CD4-positive, CD25-positive, alpha-beta regulatory T cell (primary cell): ENCODE measurements at places on chromosomes 3 and 15. TPM values are rescaled to one million over a fixed set of nuclear protein-coding genes. Genes with fewer than 3 reads are reported as not detected.

GRCh38 chr15:63264688-63265293 lies 12.6 kb upstream of the APH1B start:
- no peaks in the 10 kb centered on the region for H3K27me3 ChIP-seq
- no peak overlapping the region for H3K27ac ChIP-seq
- no peak for DNase-seq
- no peak overlapping the region for H3K4me3 ChIP-seq
- no peaks in the 10 kb centered on the region for H3K4me1 ChIP-seq

- H3K27ac ChIP-seq, result no peak overlapping the region
- H3K27me3 ChIP-seq, result no peaks in the 10 kb centered on the region
- no peak for DNase-seq
- H3K36me3 ChIP-seq, result no peaks in the 10 kb centered on the region
These were observed 149.3 kb upstream of the ATP11B start for GRCh38 chr3:182644013-182644412.

DNA sequence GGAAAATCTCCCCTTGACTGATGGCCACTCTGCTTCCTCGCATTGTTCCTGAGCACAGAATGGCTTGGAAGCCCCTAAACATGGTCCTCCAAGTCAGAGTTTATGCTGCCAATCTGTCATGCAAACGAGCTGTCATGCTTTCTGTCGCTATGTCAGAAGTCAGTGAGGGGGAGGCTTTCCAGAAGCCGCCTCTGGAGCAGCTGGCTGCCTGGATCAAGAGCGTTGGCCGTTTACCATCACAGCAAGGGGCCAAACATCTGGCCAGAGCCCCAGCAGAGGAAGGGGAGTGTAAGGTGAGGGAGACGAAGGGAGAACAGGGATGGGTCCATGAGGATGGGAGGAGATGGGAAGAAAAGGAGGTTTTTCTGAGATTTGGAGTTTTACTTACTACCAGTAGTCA lies 372.6 kb upstream of the NR2F2 start:
- H3K27me3 ChIP-seq, result no peaks in the 10 kb centered on the region
- H3K27ac ChIP-seq, result no peak overlapping the region
- H3K4me1 ChIP-seq, result no peaks in the 10 kb centered on the region
- no peak overlapping the region for H3K4me3 ChIP-seq
- H3K36me3 ChIP-seq, result no peaks in the 10 kb centered on the region

DNA sequence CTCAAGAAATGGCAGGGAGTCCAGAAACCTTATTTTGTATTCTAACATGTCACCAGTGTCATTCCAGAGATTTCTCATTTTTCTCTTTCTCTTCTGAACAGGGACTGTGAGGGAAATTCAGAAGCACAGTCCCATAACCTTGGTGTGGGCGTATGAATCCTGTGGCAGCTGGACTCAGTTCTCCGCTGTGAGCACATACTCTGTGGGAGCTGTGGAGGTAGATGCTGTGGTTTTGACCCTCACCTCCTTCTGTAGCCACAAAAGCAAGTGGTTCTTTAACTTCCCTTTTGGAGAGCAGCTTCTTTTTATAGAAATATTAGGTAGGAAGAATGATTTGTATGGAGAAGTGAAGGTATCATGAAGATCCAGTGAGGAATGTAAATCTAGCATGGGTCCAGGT lies 13.4 kb downstream of the TMEM207 start:
- H3K4me3 ChIP-seq, result no peak overlapping the region
- H3K4me1 ChIP-seq, result no peaks in the 10 kb centered on the region
- H3K36me3 ChIP-seq, result no peaks in the 10 kb centered on the region
- DNase-seq, result no peak

The OR5H14 gene
- polyA plus RNA-seq, result not detected

The ZNF620 gene
- 2.9 TPM for polyA plus RNA-seq

GRCh38 chr15:31352911-31353811 lies 26.5 kb downstream of the KLF13 start:
- peaks cover 24% of the 10 kb centered on the region for H3K36me3 ChIP-seq
- no peaks in the 10 kb centered on the region for H3K27me3 ChIP-seq
- peaks cover 100% of the 10 kb centered on the region for H3K4me1 ChIP-seq
- H3K27ac ChIP-seq, result peak overlapping the region; percentile 98
- peak; percentile 56 for DNase-seq

- no peak overlapping the region for H3K4me3 ChIP-seq
- no peaks in the 10 kb centered on the region for H3K27me3 ChIP-seq
These were observed 561 bp upstream of the OSTN start for GRCh38 chr3:191198480-191198879.

DNA sequence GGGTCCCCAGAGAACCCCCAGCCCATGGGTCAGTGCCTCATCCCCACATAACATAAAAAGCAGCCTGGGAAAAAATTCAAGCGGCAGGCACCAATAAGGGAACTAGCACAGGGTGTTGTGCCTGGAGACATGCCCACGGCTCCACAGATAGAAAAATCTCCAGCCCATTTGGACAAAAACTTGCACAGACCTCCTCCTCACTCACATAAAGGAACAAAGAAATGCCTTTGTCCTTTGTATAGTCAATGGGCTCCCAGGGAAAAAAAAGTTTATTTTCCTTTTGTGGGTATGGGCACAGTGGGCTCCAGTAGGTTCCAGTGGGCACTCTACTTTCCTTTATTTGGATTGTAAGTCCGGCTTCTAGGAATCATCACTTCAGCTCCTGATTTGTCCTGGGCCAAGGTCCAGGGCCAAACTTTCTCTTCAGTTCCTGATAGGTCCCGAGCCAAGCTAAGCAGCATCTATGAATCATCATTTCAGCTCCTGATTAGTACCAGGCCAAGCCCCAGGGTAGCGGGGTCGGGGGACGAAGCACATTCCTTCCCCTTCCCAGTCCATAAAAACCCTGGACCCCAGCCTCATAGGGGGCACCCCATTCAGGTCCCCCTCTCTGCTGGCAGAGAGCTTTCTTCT lies 1.6 kb upstream of the DNAH12 start:
- no peak for DNase-seq
- no peaks in the 10 kb centered on the region for H3K36me3 ChIP-seq
- no peak overlapping the region for H3K4me3 ChIP-seq
- H3K27ac ChIP-seq, result no peak overlapping the region
- peaks cover 3% of the 10 kb centered on the region for H3K27me3 ChIP-seq

The AADACL2 gene
- polyA plus RNA-seq, result not detected

DNA sequence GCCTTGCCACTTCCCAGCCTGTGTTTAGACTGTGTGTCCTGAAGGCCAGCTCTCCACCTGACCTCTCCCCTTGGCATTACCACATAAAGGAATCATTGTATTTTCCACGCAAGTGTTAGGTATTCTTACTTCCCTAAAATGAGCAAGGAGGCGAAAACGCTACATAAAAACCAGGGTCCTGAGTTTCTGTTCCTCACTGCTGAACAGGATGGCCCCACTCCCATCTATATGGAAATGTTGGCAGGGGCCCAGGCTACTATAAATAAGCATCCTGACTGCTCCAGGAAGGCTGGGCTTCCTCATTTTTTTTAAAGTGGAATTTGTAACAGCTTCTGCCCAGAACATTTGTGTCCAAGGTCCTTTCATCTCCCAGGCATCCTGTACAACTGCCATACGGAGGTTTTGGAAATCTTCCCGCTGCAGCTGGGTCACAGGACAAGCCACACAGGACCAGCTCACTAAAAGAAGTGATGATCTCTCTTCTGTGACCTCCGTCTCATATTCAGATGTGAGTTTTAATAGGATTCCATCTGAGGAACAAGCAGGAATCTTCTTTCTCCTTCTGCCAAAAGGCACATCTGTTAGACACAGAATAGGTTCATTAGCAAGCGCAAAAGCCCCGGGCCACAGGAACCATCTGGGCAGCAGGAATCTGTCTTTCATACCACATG lies 56.4 kb upstream of the LIMD1 start:
- no peak for DNase-seq
- H3K4me3 ChIP-seq, result no peak overlapping the region
- H3K27ac ChIP-seq, result no peak overlapping the region
- peaks cover 11% of the 10 kb centered on the region for H3K36me3 ChIP-seq

The GOLGA8G gene
- not detected for polyA plus RNA-seq

DNA sequence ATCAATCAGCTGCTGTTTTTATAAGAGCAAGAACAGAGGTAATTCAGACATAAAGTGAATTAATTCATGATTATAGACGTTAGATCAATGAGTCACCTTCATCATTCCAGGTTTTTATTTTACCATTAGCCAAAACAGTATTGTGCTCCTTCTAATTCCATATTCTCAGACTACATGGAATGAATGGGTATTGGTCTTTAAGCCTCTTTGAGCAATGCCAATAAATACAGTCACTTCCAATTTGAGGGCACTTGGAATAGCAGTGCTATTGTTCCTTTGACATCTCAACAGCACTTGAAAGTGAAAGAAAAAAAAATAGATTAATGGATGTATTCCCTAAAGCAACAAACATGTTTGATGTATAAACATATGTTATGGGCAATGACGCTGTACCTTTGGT lies 830.9 kb upstream of the CFAP20DC start:
- no peaks in the 10 kb centered on the region for H3K27me3 ChIP-seq
- no peak overlapping the region for H3K27ac ChIP-seq
- no peak overlapping the region for H3K4me3 ChIP-seq
- no peaks in the 10 kb centered on the region for H3K4me1 ChIP-seq
- H3K36me3 ChIP-seq, result peaks cover 2% of the 10 kb centered on the region

DNA sequence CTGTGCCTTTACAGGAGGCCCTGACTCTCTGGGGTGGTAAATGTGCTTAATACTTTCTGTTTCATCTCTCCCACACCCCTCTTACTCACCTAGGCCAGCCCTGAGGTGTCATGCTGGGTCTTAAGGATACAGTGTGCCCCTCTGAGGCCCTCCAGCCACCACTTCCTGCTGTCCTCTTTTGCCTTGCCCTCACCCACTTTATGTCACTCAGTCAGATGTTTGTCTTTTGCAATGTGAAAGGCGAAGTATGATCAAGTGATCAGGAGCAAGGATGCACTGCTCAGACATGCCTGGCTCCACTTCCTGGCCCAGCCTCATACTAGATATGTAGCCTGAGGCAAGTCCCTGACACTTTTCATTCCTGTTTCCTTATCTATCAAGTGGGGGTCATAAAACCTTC lies 339.0 kb upstream of the NR2E3 start:
- no peaks in the 10 kb centered on the region for H3K27me3 ChIP-seq
- no peak overlapping the region for H3K27ac ChIP-seq
- H3K36me3 ChIP-seq, result no peaks in the 10 kb centered on the region
- no peak for DNase-seq
- no peak overlapping the region for H3K4me3 ChIP-seq

The XCR1 gene
- polyA plus RNA-seq, result not detected

The SCAMP5 gene
- polyA plus RNA-seq, result not detected

The HGD gene
- not detected for polyA plus RNA-seq

- H3K36me3 ChIP-seq, result peaks cover 16% of the 10 kb centered on the region
- peaks cover 3% of the 10 kb centered on the region for H3K4me1 ChIP-seq
- H3K27me3 ChIP-seq, result no peaks in the 10 kb centered on the region
- H3K4me3 ChIP-seq, result no peak overlapping the region
- no peak for DNase-seq
These were observed 12.2 kb downstream of the PRC1 start for GRCh38 chr15:90982135-90982534.

The CERS3 gene
- not detected for polyA plus RNA-seq

GRCh38 chr3:115836944-115837343 lies 213.6 kb downstream of the GAP43 start:
- H3K36me3 ChIP-seq, result no peaks in the 10 kb centered on the region
- no peak overlapping the region for H3K4me3 ChIP-seq
- no peaks in the 10 kb centered on the region for H3K27me3 ChIP-seq
- no peak for DNase-seq

The TRAT1 gene
- 125 TPM for polyA plus RNA-seq

GRCh38 chr15:100728371-100729201 lies 126.2 kb downstream of the ASB7 start:
- H3K27ac ChIP-seq, result no peak overlapping the region
- no peak overlapping the region for H3K4me3 ChIP-seq
- no peak for DNase-seq
- H3K27me3 ChIP-seq, result no peaks in the 10 kb centered on the region
- no peaks in the 10 kb centered on the region for H3K36me3 ChIP-seq

The SPATA12 gene
- not detected for polyA plus RNA-seq

- no peak overlapping the region for H3K4me3 ChIP-seq
- no peak overlapping the region for H3K27ac ChIP-seq
- H3K36me3 ChIP-seq, result peaks cover 34% of the 10 kb centered on the region
- H3K27me3 ChIP-seq, result no peaks in the 10 kb centered on the region
- DNase-seq, result no peak
- no peaks in the 10 kb centered on the region for H3K4me1 ChIP-seq
These were observed 12.8 kb downstream of the LYSMD2 start for GRCh38 chr15:51724673-51725072.

The KLHDC8B gene
- 0.85 TPM for polyA plus RNA-seq

DNA sequence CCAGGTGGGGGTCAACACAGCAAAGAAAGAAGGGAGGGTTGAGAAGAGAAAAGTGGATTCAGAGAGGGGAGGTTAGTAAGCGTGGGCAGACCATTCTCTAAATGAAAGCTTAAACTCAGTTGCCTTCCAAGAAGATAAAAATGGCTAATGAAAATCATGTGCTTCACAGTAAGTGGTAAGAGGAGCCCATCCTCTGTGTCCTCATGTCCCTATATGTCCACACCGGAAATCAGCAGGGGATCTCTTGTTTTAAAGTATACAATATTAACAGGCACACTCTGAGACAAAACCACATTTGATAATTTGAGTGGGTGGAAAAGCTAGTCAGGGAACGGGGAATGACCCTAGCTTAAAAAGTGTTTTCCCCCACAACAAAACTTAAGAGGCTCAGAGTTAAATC lies 4.4 kb upstream of the FOXP1 start:
- no peaks in the 10 kb centered on the region for H3K27me3 ChIP-seq
- no peak overlapping the region for H3K27ac ChIP-seq
- H3K36me3 ChIP-seq, result no peaks in the 10 kb centered on the region
- no peak for DNase-seq
- H3K4me1 ChIP-seq, result peaks cover 28% of the 10 kb centered on the region
- H3K4me3 ChIP-seq, result no peak overlapping the region

DNA sequence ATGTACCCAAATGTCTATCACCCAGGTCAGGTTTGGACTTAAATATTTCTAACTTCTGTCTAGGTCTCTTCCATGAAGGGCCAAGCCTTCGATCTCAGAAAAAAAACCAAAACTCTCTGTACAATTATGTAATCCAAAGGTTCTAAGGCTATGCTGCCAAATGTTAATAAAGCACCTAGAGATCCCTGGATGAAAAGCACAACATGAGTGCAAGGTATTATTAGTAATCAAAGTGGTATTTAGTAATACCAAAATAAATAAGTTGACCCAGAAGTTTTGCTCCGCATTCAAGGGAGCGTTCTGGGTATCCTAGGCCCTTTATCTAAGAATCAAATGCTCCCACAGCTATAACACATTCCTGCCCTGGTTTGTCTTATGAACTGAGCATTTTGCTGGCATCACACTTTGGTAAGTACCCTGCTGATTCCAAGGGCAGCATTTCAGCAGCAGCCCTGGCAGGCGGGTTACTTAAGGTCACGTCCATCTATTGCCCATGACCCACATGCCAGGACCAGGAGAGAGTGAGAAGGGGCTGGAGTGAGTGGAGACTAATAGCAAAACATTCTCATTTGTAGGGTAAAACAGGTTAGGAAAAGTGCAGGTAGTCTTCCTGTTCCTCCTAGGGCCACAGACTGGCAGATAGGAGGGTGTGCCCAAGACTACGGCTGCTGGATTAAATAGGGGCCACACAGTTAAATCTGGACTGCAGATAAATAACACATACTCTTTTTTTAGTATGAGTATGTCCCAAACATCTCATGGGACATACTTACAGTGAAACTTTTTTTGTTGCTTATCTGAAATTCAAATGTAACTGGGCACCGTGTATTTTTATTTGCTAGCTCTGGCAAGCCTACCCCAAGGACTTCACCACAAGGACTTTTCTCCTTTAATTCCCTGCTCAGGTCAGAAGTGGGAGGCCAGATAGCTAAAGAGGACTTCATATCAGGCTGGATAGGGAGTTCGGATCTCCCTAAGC lies 76.0 kb upstream of the SNRK start:
- H3K4me3 ChIP-seq, result no peak overlapping the region
- no peaks in the 10 kb centered on the region for H3K27me3 ChIP-seq
- DNase-seq, result no peak
- H3K27ac ChIP-seq, result no peak overlapping the region

The PRSS50 gene
- polyA plus RNA-seq, result not detected

The POLQ gene
- polyA plus RNA-seq, result 0.10 TPM

The CAND2 gene
- polyA plus RNA-seq, result 0.63 TPM
